ENCODE measurements at places on chromosomes 5 and 9.

GRCh38 chr9:125189011-125189360 lies 617 bp downstream of the PPP6C start:
- peak; percentile 33 for DNase-seq

DNA sequence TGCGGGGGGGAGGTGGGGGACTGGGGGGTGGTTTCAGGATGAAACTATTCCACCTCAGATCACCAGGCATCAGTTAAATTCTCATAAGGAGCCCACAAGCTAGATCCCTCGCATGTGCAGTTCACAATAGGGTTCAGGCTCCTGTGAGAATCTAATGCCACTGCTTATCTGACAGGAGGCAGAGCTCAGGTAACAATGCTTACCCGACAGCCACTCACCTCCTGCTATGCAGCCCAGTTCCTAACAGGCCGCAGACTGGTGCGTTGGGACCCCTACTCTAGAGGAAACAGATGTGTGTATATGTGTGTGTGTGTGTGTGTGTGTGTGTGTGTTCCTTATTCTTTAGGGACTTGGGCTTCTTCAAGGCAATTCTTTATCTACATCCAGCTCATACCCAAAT lies 352.3 kb upstream of the CCNH start:
- no peak for DNase-seq

DNA sequence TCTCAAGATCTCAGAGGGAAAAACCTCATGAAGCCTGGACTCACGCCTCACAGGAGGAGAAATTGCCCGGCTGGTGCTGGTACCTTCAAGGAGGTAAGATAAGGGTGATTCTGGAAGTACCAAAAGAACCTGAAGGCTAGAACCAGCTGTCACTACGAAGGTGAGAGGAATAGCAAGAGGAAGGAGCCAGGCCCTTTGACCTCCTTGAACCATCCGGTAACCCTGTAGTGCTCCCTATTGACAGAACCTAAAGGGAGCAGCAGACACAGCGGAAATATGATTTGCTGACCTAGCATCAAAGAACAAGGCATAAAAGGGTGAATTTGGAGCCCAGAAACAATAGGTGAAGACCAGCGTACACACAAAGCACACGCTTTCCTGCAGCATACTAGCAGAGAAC lies 92.2 kb downstream of the DOCK8 start:
- peak; percentile 65 for DNase-seq

GRCh38 chr9:97395745-97396144 lies 16.2 kb upstream of the TDRD7 start:
- DNase-seq = no peak

DNA sequence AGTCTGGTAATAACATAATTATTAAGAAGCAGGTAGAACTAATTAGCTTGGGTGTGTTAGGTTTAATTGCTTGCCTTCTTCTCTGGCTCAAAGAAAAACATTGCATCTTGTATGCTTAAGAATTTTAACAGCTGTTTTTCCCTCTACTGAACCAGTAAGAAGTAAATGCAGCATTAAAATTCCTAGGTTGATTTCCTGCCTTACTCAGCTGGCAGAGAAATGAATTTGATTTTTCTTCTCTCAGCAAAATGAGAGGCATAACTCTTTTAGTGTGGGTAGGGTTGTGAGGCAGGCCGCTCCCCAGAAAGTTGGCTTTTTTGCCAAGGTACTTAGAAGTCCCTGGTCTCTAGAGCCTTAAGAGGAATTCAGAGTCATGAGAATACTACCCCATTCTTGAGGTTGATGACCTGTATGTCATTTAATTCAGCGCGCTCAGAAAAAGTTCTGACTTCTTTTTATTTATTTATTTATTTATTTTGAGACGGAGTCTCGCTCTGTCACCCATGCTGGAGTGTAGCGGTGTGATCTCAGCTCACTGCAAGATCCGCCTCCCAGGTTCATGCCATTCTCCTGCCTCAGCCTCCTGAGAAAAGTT lies 302.6 kb downstream of the ARHGEF28 start:
- DNase-seq = no peak

DNA sequence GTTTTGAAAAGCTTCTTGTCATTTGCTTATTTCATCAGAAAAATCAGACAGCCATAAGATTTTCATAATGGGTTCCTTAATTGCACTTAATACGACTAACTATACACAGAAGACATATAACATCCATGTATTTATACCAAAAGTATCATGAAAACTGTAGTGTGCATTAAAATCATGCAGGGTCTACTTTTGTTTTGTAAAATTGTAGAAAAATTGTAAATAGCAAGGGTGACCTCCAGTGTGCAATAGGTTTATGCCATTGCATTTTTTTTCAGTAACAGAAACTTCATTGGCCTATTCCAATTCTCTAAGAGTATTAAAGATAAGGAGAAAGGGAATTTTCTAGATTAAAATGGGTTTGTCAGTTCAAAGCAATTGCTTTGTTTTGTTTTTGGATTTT lies 307.6 kb downstream of the KIAA0825 start:
- no peak for DNase-seq

GRCh38 chr9:110115826-110116542 lies 92.0 kb downstream of the C9orf152 start:
- no peak for DNase-seq

GRCh38 chr5:92017776-92018175 lies 634.7 kb upstream of the ARRDC3 start:
- DNase-seq = no peak

DNA sequence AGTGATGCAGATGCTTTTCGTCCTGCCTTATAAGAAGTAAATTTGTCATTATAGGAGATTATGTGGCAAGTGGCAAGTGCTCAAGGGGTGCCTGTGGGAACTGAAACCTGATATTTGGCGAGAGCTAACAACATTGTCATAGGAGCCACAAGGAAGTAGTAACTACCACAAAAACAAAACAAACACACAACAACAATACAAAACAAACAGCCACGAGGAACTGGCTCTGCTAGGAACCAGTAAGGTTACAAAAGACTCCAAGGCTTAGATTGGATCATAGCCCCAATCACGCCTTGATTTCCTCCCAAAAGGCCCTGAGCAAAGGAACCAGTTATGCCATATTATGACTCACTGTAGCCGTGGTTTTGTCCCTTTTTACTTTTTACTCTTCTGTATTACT lies 1045.2 kb downstream of the CDH12 start:
- no peak for DNase-seq

GRCh38 chr5:109307951-109308350 lies 101.8 kb downstream of the PJA2 start:
- DNase-seq = no peak

DNA sequence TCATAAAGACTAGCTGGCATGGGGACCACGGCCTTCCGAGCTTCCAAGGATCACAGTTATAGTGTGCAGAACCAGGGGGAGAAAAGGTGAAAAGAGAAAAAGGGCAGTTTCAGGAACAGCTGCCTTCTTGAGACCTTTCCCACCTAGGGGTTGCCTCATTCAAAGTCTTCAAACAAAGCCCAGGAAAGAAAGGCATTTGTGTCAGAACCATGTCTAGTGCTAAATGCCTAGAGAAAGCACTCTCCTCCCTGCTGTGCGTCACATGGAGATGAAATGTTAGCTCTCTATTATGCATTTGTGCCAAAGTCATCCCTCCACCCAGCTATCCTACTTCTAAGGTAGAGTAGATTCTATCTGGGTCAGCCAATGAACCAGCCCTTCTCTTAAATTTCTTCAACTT lies 1037.3 kb upstream of the WWC1 start:
- DNase-seq = no peak

GRCh38 chr5:149936044-149936699 lies 8.4 kb downstream of the PDE6A start:
- no peak for DNase-seq

- no peak for DNase-seq
These were observed 20.6 kb upstream of the ANGPTL2 start for GRCh38 chr9:127142931-127143464.
